Fibroblast of lung (primary cell): ENCODE measurements at places on chromosomes 11 and 22. TPM values are rescaled to one million over a fixed set of nuclear protein-coding genes. Genes with fewer than 3 reads are reported as not detected.

Gene LRRC55
- polyA plus RNA-seq = not detected in 2 replicates

Gene FXYD6
- polyA plus RNA-seq = 0.43 and 11.5 TPM in 2 replicates

Gene FGF3
- not detected in 2 replicates for polyA plus RNA-seq

Gene NRXN2
- polyA plus RNA-seq = 0.75 TPM in 1 of 2 replicates, not detected in the other

Gene MS4A15
- polyA plus RNA-seq = not detected in 2 replicates

Gene DUSP8
- 0.62 and 1.6 TPM in 2 replicates for polyA plus RNA-seq

Gene RIBC2
- 1.6 and 2.1 TPM in 2 replicates for polyA plus RNA-seq

Gene TEX54
- polyA plus RNA-seq = not detected in 2 replicates

Gene DBX1
- not detected in 2 replicates for polyA plus RNA-seq

Gene VPREB1
- polyA plus RNA-seq = not detected in 2 replicates

DNA sequence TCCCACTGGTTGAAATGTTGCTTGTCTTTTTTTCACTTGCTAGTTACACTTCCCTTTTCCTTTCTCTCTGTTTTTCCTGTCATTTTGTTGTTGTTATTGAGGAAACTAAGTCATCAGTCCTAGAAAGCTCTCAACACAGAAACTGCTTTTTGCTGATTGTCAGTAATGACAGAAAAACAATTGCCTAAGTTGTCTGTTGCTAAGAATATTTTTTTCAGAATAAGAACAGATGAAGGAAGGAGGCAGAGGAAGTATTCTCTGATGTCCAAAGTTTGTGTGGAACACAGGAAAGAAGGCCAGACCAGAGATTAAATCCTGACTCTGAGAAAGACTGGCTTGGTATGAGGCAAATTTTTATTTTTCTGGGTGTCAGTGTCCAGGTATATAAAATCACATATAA is 163.3 kb downstream of the CASP12 start:
- no peak overlapping the region for H3K27ac ChIP-seq
- no peaks in the 10 kb centered on the region for H3K36me3 ChIP-seq
- no peaks in the 10 kb centered on the region for H3K4me1 ChIP-seq

- no peaks in the 10 kb centered on the region for H3K27me3 ChIP-seq
- H3K4me3 ChIP-seq = no peak overlapping the region
- H3K4me1 ChIP-seq = no peaks in the 10 kb centered on the region
- DNase-seq = no peak
- no peak overlapping the region for H3K27ac ChIP-seq
- H3K36me3 ChIP-seq = no peaks in the 10 kb centered on the region
These were observed 51.4 kb upstream of the FADD start for GRCh38 chr11:70151671-70152070.

- no peaks in the 10 kb centered on the region for H3K27me3 ChIP-seq
- no peak for DNase-seq
- H3K4me3 ChIP-seq = no peak overlapping the region
- peaks cover 12% of the 10 kb centered on the region for H3K4me1 ChIP-seq
- no peaks in the 10 kb centered on the region for H3K36me3 ChIP-seq
- no peak overlapping the region for H3K27ac ChIP-seq
These were observed 48.5 kb upstream of the A4GALT start for GRCh38 chr22:42769238-42769573.

DNA sequence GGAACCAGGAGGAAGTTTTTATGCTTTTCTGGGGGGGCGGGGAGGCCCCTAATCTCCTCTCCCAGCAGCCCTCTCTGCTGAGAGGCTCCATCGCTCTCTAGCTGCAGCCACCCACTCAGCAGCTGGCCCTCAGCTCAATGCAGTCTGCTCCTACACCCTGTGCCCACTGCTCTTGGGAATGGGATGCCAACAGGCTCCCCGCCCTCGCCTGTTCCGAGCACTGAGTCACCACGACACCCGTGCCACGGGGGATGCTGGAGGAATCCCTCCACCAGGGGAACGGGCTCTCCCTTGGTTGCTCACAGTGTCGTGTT is 23.5 kb upstream of the SUSD2 start:
- no peak for DNase-seq
- no peak overlapping the region for H3K4me3 ChIP-seq
- H3K4me1 ChIP-seq = peaks cover 29% of the 10 kb centered on the region
- H3K27me3 ChIP-seq = no peaks in the 10 kb centered on the region
- H3K36me3 ChIP-seq = peaks cover 9% of the 10 kb centered on the region

GRCh38 chr11:106017093-106017492 is 4.9 kb downstream of the MSANTD4 start:
- DNase-seq = no peak
- no peak overlapping the region for H3K27ac ChIP-seq
- H3K27me3 ChIP-seq = no peaks in the 10 kb centered on the region
- H3K36me3 ChIP-seq = no peaks in the 10 kb centered on the region

DNA sequence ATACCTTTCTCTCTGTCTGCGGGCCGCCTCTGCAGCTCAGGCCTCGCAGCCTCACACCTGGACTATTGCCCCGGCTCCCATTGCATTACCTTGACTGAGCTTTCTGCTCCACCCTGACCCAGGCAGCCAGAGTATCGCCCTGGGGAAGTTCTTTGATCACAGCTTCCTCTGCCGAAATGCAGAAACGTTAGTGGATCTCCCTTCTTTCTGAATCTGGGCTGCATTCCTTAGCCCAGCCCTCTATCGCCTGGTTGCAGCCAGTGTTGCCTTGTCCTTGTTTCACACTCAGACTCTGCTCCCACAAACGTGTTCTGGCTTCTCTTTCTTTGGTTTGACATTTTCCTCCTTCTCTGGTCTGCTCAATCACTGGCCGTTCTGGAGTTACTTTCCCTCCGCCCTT is 195.7 kb downstream of the ADAMTS15 start:
- H3K36me3 ChIP-seq = no peaks in the 10 kb centered on the region
- DNase-seq = no peak
- no peaks in the 10 kb centered on the region for H3K27me3 ChIP-seq
- no peak overlapping the region for H3K4me3 ChIP-seq
- no peak overlapping the region for H3K27ac ChIP-seq
- peaks cover 9% of the 10 kb centered on the region for H3K4me1 ChIP-seq

DNA sequence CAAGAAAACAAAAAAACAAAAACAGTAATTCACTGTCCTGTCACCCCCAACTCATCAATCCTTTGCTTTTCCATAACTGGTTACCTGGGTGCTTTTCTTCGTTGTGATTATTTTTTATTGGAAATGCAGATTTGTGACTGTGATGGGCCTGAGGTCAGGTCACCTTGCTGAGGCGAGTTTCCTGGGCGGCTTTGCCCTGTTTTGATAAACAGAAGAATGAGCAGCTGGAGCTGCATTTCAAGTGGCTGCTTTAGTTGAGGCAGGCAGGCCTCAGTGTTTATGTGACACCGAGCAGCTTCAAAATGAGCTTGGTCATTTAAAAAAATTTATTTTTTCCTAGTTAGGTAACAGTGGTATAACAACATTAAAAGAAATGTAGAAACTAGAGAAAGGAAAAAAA is 22.2 kb downstream of the PTPRJ start:
- no peak for DNase-seq
- H3K27me3 ChIP-seq = no peaks in the 10 kb centered on the region
- peaks cover 11% of the 10 kb centered on the region for H3K4me1 ChIP-seq
- no peaks in the 10 kb centered on the region for H3K36me3 ChIP-seq

- DNase-seq = peak; percentile 34
- no peak overlapping the region for H3K4me3 ChIP-seq
- H3K27me3 ChIP-seq = no peaks in the 10 kb centered on the region
- peaks cover 48% of the 10 kb centered on the region for H3K4me1 ChIP-seq
- peak overlapping the region; percentile 85 for H3K27ac ChIP-seq
These were observed 34.8 kb downstream of the IRAG1 start for GRCh38 chr11:10658621-10659338.

DNA sequence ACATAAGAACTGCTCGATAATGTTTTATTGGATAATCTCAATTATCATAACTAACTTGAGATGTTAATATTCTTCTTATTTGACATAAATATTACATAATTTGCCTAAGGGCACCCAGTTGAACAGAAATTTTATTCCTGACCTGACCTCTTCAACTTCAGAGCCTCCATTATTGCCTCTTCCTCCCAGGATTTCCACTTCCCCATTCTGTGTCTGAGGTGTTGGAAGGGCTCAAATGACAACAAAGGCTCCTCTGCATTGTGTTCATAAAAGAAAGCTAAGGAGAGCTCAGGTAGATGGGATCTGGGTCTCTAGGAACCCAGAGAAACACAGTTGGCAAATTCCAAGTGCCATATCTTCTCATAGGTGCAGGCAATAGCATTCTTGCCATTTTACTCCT is 61.2 kb upstream of the ARHGAP20 start:
- no peaks in the 10 kb centered on the region for H3K27me3 ChIP-seq
- no peaks in the 10 kb centered on the region for H3K36me3 ChIP-seq
- peaks cover 6% of the 10 kb centered on the region for H3K4me1 ChIP-seq
- H3K4me3 ChIP-seq = no peak overlapping the region
- H3K27ac ChIP-seq = no peak overlapping the region

- no peak for DNase-seq
- H3K4me1 ChIP-seq = no peaks in the 10 kb centered on the region
These were observed 70.8 kb upstream of the MYOD1 start for GRCh38 chr11:17648528-17648927.

GRCh38 chr11:88689548-88690240 is 352.2 kb upstream of the CTSC start:
- no peak overlapping the region for H3K4me3 ChIP-seq
- no peaks in the 10 kb centered on the region for H3K4me1 ChIP-seq
- H3K27ac ChIP-seq = no peak overlapping the region
- no peaks in the 10 kb centered on the region for H3K36me3 ChIP-seq

DNA sequence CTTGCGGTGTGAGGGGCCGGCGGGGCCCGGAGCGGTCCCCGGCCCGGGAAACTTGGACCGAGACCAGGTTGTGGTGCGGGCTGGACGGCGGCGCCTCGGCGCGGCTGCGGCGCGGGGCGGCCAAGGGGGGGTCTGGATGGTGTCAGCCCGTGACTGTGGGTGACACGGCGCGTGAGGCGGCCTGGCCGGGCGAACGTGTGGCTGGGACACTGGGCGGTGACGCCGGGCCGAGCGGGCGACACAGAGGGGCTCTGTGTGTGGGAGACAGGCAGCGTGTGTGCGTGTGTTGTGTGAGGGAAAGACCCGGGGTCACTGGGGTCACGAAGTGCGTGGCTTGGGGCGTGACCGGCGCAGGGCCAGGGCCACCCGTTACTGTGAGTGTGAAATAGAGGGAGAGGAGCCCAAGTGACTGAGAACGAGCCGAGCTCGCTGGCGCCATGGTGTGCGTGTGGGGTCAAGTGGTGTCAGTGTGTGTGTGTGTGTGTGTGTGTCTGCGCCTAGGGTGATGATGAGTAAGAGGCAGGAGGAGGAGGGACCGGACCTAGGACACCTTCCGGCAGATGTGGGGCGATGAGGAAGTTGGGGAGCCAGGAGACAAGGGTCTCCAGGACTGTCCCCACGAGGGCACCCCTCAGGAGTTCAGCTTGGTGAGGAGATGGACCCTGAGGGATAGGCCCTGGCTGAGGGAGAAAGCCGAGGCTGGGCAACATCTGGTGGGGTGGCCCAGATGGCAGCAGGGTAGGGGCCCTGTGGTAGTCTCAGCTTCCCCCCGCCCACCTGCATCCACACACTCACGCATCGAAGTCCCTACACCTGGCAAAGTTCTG is 817 bp downstream of the RELT start:
- H3K36me3 ChIP-seq = no peaks in the 10 kb centered on the region
- H3K4me3 ChIP-seq = peak overlapping the region; percentile 46
- H3K4me1 ChIP-seq = peaks cover 8% of the 10 kb centered on the region
- H3K27ac ChIP-seq = peak overlapping the region; percentile 93
- H3K27me3 ChIP-seq = no peaks in the 10 kb centered on the region

GRCh38 chr11:19954899-19955298 is 205.4 kb downstream of the DBX1 start:
- peaks cover 4% of the 10 kb centered on the region for H3K36me3 ChIP-seq
- peaks cover 18% of the 10 kb centered on the region for H3K4me1 ChIP-seq
- H3K27ac ChIP-seq = no peak overlapping the region
- H3K27me3 ChIP-seq = no peaks in the 10 kb centered on the region
- no peak overlapping the region for H3K4me3 ChIP-seq
- peak; percentile 43 for DNase-seq

GRCh38 chr22:19755722-19756287 is 4.8 kb upstream of the TBX1 start:
- no peaks in the 10 kb centered on the region for H3K36me3 ChIP-seq
- peaks cover 66% of the 10 kb centered on the region for H3K27me3 ChIP-seq
- no peak for DNase-seq
- H3K4me3 ChIP-seq = no peak overlapping the region

- no peak overlapping the region for H3K4me3 ChIP-seq
- H3K36me3 ChIP-seq = peaks cover 15% of the 10 kb centered on the region
- peaks cover 2% of the 10 kb centered on the region for H3K4me1 ChIP-seq
- H3K27me3 ChIP-seq = no peaks in the 10 kb centered on the region
These were observed 19.0 kb upstream of the TXNRD2 start for GRCh38 chr22:19960491-19961200.

GRCh38 chr11:75514596-75514995 is 11.1 kb downstream of the GDPD5 start:
- H3K4me1 ChIP-seq = no peaks in the 10 kb centered on the region
- H3K4me3 ChIP-seq = no peak overlapping the region
- peaks cover 6% of the 10 kb centered on the region for H3K27me3 ChIP-seq
- no peak for DNase-seq
- H3K36me3 ChIP-seq = no peaks in the 10 kb centered on the region

GRCh38 chr11:94751786-94752185 is 16.4 kb upstream of the AMOTL1 start:
- H3K27ac ChIP-seq = no peak overlapping the region
- H3K27me3 ChIP-seq = no peaks in the 10 kb centered on the region
- no peak overlapping the region for H3K4me3 ChIP-seq

DNA sequence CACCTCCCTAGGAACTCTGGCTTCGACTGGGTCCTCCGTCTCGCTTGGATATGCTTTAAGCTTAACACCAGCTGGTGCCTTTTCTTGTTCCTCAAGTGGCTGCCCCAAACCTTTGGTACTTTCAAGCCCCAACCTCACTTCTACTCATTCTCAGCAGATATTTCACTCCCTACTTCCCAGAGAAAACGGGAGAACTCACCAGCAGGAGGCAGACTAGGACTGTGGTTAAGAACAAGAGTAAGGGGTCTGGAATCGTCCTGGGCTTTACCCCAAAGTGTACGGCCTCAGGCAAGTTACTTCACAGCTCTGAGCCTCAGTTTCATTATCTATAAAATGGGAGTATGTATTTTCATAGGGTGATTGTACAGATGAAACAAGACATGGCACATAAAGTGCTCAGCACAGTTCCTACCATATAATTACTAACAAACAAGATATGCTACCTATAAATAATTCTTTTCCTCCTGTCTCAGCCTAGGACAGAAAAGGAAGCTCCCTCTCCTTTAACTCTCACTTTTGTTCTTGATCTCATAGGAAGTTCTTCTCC is 37.8 kb downstream of the PAMR1 start:
- no peak overlapping the region for H3K4me3 ChIP-seq
- no peak overlapping the region for H3K27ac ChIP-seq
- peaks cover 28% of the 10 kb centered on the region for H3K4me1 ChIP-seq
- H3K36me3 ChIP-seq = peaks cover under 1% of the 10 kb centered on the region

GRCh38 chr11:65643971-65644370 is 6.1 kb downstream of the SIPA1 start:
- DNase-seq = no peak
- H3K36me3 ChIP-seq = peaks cover 36% of the 10 kb centered on the region
- H3K27ac ChIP-seq = no peak overlapping the region
- no peaks in the 10 kb centered on the region for H3K27me3 ChIP-seq
- H3K4me3 ChIP-seq = no peak overlapping the region
- peaks cover 11% of the 10 kb centered on the region for H3K4me1 ChIP-seq

GRCh38 chr11:1792461-1792860 is 28.7 kb upstream of the CTSD start:
- no peak for DNase-seq
- H3K4me1 ChIP-seq = no peaks in the 10 kb centered on the region
- H3K4me3 ChIP-seq = no peak overlapping the region
- peaks cover 2% of the 10 kb centered on the region for H3K27me3 ChIP-seq
- H3K36me3 ChIP-seq = no peaks in the 10 kb centered on the region
- no peak overlapping the region for H3K27ac ChIP-seq

GRCh38 chr11:27663326-27663725 is 36.9 kb downstream of the BDNF start:
- H3K4me3 ChIP-seq = no peak overlapping the region
- DNase-seq = no peak
- H3K27me3 ChIP-seq = no peaks in the 10 kb centered on the region
- no peaks in the 10 kb centered on the region for H3K36me3 ChIP-seq
